ENCODE measurements at places on chromosomes 11 and 22. TPM values are rescaled to one million over a fixed set of nuclear protein-coding genes. Genes with fewer than 3 reads are reported as not detected.
A peak's percentile ranks its signal among the peaks of the same experiment; 100 is the strongest.

The RAB39A gene
- 4.0 TPM for total RNA-seq

DNA sequence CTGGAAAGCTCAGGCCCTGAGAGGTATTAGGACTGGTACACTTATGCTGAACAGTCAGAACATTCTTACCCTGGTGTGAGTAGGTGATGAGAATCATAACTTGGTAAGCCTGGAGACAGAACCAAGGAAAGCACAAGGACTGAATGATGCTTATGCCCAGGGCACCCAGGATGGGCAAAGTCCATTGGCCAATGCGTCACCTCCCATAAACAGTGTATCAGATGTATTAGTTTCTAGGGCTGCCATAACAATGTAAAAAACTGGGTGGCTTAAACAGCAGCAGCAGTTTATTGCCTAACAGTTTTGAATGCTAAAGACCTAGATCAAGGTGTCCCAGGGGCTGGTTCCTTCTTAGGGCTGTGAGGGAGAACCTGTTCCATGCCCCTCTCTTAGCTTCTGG lies 107.0 kb downstream of the FAR1 start:
- no peak for DNase-seq

- no peak for DNase-seq
Measured at GRCh38 chr11:34616830-34617504, 3.9 kb upstream of the EHF start.

The OSM gene
- total RNA-seq, result 8.0 TPM

DNA sequence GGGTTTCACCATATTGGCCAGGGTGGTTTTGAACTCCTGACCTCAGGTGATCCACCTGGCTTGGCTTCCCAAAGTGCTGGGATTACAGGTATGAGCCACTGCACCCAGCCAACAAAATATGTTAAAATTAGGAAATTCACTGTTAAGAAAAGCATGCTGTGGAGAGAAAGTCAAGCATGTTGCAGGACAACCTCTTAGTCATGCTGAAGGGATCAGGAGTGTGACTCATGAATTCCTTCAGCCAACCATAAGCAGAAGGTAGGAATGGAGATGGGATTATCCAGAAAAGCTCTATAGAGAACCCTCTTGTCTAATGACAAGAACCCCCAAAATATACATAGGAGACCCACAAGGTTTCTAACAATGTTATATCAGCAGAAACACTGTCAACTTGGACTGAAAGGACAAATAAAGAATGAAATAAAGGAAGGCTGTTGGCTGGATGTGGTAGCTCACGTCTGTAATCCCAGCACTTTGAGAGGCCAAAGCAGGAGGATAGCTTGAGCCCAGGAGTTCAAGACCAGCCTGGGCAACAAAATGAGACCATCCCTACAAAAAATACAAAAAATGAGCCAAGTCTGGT lies 16.0 kb downstream of the MRTFA start:
- no peak for DNase-seq

The NTM gene
- total RNA-seq, result 2.9 TPM

The OR51I2 gene
- total RNA-seq, result not detected

GRCh38 chr22:32752816-32753520 lies 48.5 kb upstream of the TIMP3 start:
- no peak for DNase-seq

The TP53I11 gene
- total RNA-seq, result 133 TPM

The NDUFV1 gene
- total RNA-seq, result 147 TPM

DNA sequence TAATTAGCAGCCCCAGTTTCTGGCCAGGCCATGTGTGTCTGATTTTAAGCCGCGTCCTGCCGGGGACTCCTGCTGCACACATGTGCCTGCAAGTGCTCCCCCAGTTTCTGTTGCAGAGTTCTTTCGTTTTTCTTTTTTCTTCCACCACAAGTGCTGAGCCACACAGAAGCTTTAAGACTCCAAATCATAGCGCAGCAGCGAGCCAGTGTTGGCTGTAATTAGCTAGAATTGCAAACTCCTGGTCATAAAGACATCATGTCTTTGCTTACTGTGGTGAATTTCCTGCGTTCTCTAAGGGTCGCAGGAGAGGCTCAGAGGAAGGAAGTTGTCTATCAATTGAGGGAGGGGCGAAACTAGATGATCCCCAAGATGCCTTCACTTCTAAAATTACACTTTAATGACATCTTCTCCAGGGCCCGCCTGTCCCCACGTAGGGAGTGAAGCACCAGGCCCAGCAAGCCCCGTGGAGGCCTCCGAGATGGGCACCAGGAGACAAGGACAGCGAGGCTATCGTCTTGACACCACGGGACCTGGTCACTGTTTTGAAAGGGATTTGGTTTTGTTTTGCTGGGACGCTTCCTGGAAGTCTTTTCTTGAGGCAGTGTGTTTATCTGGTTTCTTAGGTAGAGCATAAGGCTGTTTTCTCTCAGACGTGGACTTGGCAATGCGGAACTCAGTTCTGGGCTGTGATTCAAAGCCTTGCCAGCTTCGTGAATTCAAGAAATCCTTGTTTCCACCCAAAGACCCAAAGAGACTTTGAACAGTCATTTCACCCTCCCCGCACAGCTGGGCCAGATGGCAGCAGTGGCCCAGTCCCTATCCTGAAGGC lies 71.8 kb downstream of the UBASH3B start:
- no peak for DNase-seq

DNA sequence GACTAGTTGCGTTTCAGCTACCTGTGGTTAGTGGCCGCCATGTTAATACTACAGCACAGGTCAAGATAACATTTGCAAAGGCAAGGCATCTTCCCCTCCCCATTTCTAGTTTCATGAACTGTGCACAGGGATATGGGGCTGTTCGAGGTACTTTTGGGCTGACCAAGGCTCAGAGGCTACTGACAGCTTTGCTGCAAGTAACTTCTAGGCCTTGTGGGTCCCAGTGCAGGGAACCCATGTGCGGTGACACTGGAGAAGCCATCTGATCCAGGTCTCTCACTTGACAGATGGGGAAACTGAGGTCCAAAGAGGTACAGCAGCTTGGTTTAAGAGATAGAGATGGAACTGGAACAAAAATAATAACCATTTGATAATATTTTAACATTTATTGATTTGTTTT lies 13.6 kb downstream of the TIMP3 start:
- DNase-seq, result no peak

DNA sequence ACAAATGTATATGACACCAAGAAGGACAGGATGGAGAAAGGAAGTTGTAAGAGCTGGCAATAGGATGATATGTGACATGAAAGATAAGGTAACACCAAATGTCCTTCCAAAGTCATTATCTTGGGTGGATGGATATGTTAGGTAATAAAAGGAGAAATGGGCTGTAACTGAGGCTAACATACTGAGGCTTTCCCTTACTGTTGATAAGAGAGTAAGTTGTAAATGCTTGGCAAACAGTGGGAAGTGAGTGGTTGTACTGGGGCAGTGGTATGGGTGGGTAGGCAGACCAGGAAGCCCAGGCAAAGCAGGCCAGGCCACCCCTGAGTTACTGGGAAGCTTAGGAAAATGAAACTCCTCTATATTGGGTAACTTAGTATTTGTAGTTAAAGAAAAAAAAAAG lies 73.7 kb downstream of the ARHGAP42 start:
- DNase-seq, result no peak

The OR5B21 gene
- total RNA-seq, result not detected

The SERPIND1 gene
- total RNA-seq, result 0.35 TPM

The RNF26 gene
- total RNA-seq, result 20.6 TPM

DNA sequence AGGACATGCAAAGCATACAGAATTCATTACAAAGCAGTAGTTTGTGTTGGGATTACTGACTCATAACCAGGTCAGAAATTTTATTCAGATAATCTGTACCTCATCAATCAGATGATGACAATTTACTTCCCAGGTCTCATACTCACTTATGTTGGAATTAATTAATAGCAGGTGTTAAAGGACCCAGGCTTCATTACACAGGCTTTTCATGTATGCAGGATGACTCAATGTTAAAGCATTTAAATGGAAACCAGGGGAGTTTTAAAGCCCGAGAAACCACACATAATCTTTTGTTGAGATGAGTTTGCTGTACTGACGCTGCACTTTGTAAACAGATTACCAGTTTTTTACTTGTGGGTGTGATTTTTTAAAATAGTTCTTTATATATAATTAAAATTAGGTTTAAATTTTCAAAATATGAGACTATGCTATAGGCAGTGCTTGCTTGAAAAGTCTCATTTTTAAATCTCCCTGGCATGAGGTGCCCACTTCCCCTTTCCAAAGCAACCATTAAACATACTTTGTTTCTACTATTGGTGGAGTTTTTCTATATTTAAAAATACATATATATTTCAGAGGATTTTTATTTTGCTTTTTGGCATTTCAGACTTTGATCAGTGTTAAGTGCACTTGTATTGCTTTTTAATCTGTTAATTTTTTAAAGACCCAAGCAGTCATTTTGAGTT lies 41.0 kb downstream of the CEP57 start:
- DNase-seq, result no peak

DNA sequence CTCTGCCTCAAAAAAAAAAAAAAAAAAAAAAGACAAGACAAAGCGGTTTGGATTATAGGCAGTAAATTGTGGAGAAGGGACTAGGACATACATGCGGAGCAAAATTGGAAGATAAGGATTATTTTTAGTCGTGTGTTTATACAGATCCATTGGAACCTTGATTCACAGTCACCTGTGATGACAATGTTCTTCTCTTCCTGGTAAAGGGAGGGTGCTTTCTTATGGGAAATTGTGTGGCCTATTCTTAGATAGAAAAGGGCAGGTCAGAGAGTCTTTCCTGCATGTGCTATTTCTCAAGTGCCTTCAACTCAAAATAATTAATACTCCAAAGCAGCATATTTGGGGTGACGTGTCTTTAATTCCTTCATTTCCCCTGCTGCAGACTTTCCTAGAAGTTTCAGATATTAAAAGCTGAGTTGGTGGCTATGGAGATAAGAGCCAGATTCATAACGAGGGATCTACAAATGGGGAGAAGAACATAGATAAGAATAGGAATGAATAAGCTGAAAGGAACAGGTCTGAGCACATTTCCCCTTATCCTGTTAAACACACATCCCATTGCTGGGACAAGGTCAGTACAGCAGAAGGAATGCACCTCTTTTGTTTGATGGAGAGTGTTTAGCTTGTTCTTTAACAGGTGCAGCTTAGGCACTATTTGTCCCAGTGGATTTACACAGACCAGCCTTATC lies 22.5 kb downstream of the GSTT2B start:
- DNase-seq, result no peak

DNA sequence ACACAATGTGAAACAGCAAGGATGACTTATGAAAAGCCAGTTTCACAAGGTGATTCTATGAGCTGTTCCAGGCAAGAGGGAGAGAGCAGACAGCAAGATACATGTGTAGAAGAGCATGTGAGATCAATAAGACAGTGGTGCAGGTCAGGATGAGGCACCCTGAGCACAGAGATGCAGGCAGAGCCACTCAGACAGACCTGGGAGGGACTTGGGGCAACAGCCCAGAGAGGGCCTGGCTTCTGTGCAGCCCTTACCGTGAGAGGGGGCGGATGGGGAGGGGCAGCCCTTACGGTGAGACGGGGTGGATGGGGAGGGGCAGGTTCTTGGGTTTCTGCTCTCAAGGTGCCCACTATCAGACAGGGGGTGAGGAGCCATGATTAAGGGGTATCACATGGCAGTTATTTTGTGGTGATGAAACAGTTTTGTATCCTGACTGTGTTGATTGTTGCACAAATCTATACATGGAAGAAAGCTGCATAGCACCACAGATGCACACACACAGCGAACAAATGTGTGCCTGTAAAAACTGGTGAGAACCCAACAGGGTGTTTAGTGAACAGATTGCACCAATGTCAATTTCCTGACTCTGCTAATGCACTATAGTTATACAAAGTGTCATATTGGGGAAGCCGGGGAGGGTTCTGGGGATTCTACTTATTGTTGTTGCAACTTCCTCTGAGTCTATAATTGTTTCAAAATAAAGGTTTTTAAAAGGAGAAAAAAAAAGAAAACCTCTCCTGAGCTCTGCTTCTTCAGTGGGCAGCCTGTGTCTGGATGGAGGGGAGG lies 5.2 kb upstream of the C22orf42 start:
- DNase-seq, result no peak

The TUBA8 gene
- total RNA-seq, result 5.1 TPM

The HIRA gene
- total RNA-seq, result 29.2 TPM

GRCh38 chr11:122085712-122086111 lies 30.3 kb downstream of the BLID start:
- DNase-seq, result no peak

The GAL3ST3 gene
- total RNA-seq, result not detected

GRCh38 chr11:116500026-116500946 lies 272.5 kb downstream of the BUD13 start:
- peak; percentile 68 for DNase-seq

The ANO5 gene
- total RNA-seq, result 1.2 TPM

DNA sequence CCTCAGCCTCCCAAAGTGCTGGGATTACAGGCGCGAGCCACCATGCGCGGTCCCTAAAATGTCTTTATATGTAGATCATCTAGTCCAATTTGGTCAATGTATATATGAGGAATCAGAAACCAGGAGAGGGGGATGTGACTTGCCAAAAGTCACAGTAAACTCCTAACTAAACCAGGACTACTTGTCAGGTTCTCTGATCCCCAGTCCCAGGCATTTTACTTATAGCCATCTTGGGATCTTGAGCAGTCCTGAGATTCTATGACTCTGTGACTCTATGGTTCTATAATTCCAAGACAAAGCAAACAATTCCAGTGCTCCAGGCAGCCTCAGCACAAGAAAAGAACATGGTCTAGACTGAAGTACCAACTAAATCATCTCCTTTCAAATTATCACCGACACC lies at the start of gene MS4A5:
Gene MS4A5 (plus strand): TSS at position 301 of the 400 bp plus-strand sequence. CDS start 103 bp downstream, outside the sequence.
- no peak for DNase-seq

The SRSF8 gene
- total RNA-seq, result 32.7 TPM

The PACSIN3 gene
- 14.9 TPM for total RNA-seq

GRCh38 chr11:14542324-14542723 lies 22.1 kb upstream of the PSMA1 start:
- no peak for DNase-seq

GRCh38 chr11:61910187-61911127 lies 6.9 kb downstream of the RAB3IL1 start:
- DNase-seq, result no peak

The OR52I2 gene
- total RNA-seq, result not detected

The HNRNPUL2 gene
- 37.7 TPM for total RNA-seq

DNA sequence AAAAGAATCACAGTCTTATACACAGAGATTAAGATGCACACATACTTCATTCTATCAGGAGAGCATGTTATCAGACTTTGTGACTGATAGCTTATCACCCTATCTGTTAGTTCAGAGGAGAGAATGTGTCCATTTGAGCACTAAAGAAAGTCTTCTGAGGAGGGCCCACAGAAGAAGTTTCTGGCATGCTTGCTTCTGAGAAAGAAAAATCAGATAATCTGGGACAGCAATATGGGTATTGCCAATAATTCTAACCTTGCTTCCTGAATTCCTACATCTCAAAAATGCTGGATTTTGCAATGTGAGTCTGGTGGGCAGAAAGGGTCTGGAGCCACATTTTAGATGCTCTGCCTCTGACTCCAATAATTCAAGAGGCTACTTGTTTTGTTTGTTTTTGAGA lies 128.9 kb downstream of the RBFOX2 start:
- no peak for DNase-seq

The APOL4 gene
- 51.4 TPM for total RNA-seq

DNA sequence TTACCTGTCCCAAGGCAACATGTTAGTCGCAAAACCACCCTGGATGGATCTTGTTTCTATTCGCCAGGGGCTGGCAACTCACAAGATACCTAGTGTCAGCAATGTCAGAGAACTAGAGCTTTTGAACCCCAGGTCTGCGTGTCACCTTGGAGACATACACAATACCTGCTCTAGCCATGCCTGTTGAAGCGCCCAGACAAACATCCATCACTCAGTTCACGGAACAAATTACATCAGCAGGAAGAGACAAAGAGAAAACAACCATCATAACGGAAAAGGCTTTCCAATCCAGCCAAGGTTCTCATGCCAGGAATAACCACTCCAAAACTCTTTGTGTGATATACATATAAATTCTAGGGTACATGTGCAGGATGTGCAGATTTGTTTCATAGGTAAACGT lies 2.2 kb downstream of the CD59 start:
- no peak for DNase-seq
